RPMI7951 (cell line): ENCODE measurements at places on chromosomes 13 and 19. TPM values are rescaled to one million over a fixed set of nuclear protein-coding genes. Genes with fewer than 3 reads are reported as not detected.

DNA sequence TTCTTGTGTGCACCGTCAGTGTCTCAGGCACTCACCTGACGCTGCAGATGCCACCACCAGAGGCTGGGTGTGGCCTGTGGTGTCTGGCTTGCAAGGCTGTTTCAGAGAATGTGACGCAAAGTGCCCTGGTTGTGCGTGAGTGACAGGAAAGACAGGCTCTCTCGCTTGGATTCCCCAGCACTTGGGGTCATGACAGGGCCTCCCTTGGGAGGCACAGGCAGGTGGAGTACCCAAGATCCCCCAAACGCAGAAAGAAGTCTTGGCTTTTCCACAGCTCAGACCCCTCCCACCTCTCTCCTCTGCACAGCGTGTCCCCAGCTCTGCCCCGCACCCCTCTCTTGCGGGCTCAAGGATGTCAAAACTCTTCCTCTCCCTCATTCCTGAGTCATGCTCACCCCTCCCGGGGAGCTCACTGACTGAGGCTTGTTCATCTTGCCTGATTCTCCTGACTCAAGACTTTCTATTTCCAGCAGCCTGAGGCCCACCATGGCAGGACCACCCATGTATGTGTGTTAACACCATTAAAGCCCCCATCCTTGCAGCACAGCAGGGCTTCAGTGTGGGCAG lies 21.0 kb downstream of the DHX34 start:
- peak; percentile 52 for DNase-seq

DNA sequence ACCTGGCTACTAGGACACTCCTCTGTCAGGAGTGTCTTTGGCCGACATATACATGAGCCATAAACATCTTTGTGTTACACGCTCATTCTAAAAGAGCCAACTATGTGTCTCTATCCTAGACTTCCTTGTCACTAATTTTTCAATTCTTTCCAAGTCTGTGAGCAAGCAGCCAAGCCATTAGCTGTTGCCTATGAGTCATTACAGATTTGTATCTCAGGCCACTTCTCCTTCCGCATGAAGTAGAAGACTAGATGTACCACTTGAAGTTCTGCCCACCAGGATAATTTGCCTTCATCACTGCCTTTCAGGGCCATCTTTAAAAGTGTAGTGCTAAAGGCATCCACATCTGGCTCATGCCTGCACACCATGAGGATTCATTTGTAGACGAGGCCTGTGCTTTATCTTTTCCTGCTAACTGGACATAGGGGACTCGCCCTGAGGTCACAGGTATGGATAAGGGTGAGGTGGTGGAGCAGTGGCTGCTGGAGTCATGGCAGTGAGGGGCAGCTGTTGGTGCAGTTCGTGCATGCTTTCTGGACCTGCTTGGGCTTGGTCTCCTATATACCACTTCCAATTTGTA lies 126.1 kb upstream of the KL start:
- no peak for DNase-seq

DNA sequence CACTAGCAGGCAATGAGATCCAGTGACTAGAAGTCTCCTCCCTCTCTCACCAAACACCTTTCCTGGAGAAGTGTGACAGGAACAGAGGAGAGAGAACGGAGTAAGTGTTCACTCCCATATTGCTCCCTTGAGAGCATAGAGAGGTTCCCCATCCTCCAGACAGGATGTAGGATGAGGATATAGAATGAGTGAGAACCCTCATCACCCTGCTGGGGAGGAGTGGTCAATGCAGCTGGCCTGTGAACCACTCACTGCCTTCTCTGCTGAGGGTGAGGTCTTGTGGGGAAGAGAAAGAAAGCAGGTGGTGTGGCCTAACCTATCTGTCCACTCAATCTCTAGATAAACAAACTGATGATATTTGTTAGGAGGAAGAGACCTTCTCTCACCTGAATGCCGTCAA lies 386.6 kb downstream of the PCDH20 start:
- no peak for DNase-seq

DNA sequence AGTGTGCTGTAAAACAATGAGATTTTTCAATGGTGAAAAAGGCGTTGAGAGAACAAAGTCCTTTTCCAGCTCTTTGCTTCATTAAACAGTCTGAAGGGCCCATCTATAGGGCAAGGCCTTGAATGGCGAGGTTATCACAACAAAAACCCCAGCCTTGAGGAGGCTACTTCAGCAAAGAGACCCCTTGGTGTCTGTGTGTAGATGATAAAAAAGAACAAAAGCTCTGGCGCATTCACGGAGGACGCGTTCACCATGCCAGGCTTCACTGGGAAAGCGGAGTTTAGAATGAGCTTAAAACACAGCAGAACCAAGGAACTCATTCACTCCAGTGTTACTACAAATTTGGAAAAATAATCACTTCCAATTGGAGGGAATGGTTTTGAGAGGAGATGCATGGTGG lies 530.0 kb upstream of the ARGLU1 start:
- DNase-seq = no peak

GRCh38 chr19:44620667-44621066 lies 7.3 kb downstream of the IGSF23 start:
- peak; percentile 27 for DNase-seq

DNA sequence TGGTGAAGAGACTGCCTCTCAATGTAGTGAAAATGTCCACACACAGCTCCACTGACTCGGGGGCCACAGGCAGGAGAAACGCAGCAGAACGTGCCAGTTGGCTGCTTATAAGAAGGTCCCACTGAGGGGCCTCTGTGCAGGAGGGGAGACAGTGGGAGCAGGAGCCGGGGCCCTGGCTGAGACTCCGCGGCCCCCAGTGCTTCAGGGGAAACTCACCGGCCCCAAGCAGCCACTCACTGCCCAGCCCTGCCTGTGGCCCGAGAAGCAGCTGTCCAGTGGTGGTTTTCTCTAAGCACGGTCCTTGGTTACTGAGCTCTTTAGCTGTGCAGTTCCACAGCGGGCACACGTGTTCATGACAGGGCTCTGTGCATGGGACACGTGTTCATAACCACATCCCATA lies 91.9 kb upstream of the MCF2L start:
- no peak for DNase-seq

- DNase-seq = peak; percentile 67
Measured at GRCh38 chr13:43786766-43787517, at the start of gene ENOX1. Gene ENOX1, minus strand, starts transcription at chr13:43786972.

DNA sequence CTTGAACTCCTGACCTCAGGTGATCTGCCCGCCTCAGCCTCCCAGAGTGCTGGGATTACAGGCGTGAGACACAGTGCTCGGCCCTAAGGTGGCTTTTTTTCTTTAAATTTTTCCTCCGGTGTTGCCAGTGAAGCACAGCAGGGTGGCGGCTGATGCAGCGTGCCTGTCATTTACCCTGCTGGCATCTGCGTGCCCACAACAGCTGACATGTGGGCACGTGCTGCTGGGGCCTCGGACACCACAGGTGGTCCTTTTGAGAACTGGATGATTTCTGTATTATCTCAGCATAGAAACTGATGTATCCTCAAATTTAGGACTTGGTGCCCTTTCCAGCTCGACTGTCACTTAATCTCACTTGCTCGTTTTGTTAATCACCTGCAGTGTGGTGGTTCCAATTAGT lies 31.2 kb upstream of the TEX29 start:
- DNase-seq = no peak

DNA sequence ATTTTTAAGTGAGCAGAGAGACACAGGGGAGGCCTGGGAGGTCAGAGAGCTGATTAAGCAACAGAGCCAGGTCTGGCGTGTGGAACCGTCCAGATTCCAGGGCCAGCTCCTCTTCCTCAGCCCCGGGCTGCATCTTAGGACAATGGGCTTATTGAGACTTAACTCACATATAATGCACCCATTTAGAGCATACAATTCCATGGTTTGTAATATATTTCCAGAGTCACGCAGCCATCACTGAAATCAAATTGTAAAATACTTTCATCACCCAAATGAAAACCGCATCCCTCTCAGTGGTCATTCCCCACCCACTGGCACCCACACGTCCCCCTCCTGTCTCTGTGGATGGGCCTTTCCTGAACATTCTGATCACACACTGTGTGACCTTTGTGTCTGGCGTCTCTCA lies 2.1 kb upstream of the HMG20B start:
- DNase-seq = peak; percentile 76

GRCh38 chr13:35736876-35737275 lies 260.4 kb upstream of the MAB21L1 start:
- DNase-seq = no peak

GRCh38 chr19:50925734-50926133 lies 14.5 kb upstream of the KLK4 start:
- DNase-seq = no peak

The MBD3L5 gene
- not detected in 2 replicates for total RNA-seq

The IZUMO2 gene
- not detected in 2 replicates for total RNA-seq

The PSG7 gene
- not detected in 2 replicates for total RNA-seq

The PLPPR2 gene
- total RNA-seq = 14.1 and 17.3 TPM in 2 replicates

The CPB2 gene
- not detected in 2 replicates for total RNA-seq

The LRG1 gene
- total RNA-seq = not detected in 2 replicates

The WDR87 gene
- not detected in 2 replicates for total RNA-seq

The PRSS57 gene
- not detected in 2 replicates for total RNA-seq
